ENCODE measurements at places on chromosomes 11 and 22. TPM values are rescaled to one million over a fixed set of nuclear protein-coding genes. Genes with fewer than 3 reads are reported as not detected.

DNA sequence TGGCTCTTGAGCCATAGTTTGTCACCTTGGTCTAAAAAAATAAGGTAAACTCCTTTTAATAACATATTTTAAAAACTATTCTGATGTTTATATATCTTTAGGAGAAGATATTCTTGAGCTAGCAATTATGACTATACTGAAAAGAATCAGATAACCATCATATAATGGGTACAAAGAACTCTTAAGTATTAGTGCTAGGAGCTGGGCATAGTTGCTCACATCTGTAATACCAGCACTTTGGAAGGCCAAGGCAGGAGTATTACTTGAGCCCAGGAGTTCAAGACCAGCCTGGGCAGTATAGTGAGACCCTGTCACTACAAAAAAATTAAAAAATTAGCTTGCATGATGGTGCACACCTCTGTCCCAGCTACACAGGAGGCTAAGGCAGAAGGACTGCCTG is 54.0 kb upstream of the B3GNT6 start:
- no peak for DNase-seq

- no peak for DNase-seq
Measured at GRCh38 chr11:28727254-28727653, 619.1 kb downstream of the METTL15 start.

GRCh38 chr11:10349281-10349665 is 44.4 kb downstream of the ADM start:
- no peak for DNase-seq

The SYT12 gene
- total RNA-seq = 7.2 TPM

The RPL3 gene
- 1,415 TPM for total RNA-seq

Measured in chondrocyte (in vitro differentiated cells).